ENCODE measurements at places on chromosomes 2 and 18. TPM values are rescaled to one million over a fixed set of nuclear protein-coding genes. Genes with fewer than 3 reads are reported as not detected.

The PDE11A gene
- 0.12 TPM for total RNA-seq

The TDRD15 gene
- not detected for total RNA-seq

The FBXO36 gene
- 2.0 TPM for total RNA-seq

The HOXD9 gene
- not detected for total RNA-seq

The LRATD1 gene
- not detected for total RNA-seq
